ENCODE measurements at places on chromosomes 13 and 19.

DNA sequence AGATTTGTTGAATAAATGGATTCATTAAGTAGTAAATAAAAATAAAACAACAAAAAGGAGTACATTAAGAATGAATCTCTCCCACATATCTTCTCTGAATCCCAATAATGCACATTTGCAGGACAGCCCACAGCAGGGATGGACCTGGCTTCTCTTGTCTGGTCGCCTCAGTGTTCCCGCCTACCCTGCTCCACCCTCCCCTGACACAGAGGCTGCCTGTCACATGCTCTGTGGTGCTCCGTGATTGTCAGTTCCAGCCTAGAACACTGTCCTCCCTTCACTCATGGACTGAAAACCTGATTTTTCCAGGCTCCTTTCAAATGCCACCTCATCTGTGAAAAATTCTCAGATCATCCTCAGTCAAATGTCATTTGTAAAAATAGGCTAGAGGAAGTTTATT, 94.5 kb upstream of the GPR12 start:
- DNase-seq = no peak

DNA sequence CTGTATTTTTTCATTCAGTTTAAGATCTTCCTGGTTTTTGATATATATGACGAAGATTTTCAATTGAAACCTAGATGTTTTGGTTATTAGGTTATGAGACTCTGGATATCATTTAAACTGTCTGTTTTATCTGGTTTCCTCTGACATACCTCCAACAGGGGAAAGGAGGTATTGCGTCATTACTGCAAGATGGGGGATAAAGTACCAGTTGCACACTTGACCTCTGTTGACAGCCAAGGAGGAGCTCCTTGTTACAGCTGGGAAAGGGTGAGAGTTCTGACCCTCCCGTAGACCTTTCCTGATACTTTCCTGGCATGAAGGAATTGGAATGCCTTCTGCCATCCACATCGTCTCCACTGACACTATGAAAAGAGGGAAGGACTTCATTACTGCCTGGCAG, 82.0 kb upstream of the SHISA2 start:
- peak; percentile 30 for DNase-seq

DNA sequence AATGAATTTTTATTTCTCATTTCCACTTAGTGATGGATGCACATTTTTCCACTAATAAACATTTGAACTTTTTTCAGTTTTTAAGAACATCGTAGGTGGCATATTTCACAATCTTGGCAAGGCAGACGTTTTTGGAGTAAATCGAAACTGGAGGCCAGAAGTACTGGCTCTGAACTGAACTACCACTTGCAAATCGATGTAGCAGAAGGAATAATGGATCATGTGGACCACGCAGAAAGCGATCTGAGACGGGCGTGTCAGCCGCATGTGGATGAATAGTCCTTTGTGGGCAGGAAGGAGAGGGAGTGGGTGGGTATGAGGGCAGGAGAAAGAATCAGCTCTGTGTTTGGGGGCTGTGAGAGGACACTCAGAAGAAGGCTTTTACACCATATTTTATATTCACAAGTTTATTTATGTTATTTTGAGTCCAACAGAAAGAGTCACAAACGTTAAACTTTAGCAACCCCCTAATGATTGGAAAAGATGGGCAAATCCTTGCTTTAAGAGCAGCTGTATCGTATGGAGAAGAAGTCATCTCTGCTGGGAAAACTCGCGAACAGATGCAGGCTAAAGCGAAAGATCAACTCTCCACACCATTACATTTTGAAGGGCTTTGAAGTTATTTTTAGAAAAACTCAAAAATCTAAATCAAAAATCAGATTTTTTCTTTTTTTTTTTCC, 90.5 kb downstream of the COL4A2 start:
- peak; percentile 84 for DNase-seq

- DNase-seq = peak; percentile 29
Observed at GRCh38 chr13:76397413-76397812, 488.8 kb downstream of the KCTD12 start.

- DNase-seq = no peak
Observed at GRCh38 chr13:74084375-74084935, 49.7 kb downstream of the KLF12 start.

GRCh38 chr19:21568816-21569493, 63.6 kb downstream of the ZNF429 start:
- DNase-seq = peak; percentile 90

- DNase-seq = no peak
Observed at GRCh38 chr13:29497137-29497654, 98.3 kb downstream of the SLC7A1 start.

GRCh38 chr13:44870456-44870929, 118.8 kb downstream of the NUFIP1 start:
- no peak for DNase-seq

- peak; percentile 50 for DNase-seq
Observed at GRCh38 chr13:46748300-46748699, 48.7 kb downstream of the ESD start.

DNA sequence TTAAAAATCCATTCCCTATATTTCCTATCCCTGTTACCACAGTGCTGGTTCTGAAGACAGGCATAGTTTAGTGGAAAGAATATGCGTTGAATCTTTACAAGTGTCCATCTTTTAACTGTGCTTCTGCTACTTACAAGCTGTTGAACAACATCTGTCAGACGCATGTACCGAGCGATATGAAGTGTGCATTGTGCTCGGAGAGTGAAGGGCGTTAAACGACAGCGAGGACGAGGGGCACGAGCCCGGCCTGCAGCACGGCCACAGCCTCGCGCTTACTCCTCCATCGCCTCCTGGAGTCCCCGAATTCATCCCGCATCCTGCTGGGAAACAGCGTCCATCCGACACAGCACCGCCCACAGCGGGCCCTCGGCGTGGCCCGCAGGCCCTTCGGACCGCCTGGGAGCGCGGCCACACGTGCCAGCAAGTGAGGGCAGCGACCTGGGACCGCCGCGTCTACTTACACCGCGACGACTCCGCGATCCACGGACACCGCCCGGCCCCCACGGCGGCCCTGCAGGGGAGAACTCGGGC, 514 bp downstream of the PCID2 start:
- DNase-seq = peak; percentile 42

Data from amniotic epithelial cell (primary cell).